ENCODE measurements at places on chromosomes 5 and 9.

- no peak for DNase-seq
Measured at GRCh38 chr9:35619800-35620158, 1.6 kb upstream of the CD72 start.

DNA sequence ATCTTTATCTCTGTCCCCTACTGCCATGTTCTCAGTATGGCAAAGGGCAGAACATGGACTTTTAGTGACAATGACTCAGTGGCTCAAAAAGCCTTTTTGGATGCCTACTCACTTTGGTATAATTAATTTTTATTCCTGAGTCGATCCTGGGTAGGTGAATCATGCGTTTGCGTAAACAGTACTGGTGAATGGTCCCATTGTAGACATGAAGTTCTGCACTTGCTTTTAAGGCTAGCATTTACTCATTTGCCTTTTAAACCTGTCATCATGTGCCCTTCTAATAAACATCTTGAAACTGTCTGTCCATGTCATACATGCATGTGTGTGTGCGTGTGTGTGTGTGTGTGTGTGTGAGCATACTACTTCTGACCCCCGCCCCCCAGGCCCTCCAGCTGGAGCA lies 223.0 kb downstream of the AUH start:
- no peak for DNase-seq

DNA sequence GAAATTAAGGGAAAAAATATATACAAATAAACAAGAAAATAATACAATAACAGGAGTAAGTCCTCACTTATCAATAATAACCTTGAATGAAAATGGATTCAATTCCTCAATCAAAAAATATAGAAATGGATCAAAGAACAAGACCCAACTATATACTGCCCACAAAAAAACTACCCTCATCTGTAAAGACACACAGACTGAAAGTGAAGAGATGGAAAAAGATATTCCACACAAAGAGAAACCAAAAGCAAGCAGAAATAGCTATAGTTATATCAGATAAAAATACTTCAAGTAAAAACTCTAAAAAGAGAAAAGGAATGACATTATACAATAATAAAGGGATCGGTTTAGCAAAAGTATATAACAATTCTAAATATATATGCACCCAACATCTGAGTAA lies 66.5 kb downstream of the KIAA0825 start:
- no peak for DNase-seq

- DNase-seq: no peak
Measured at GRCh38 chr9:75200892-75201470, 112.7 kb downstream of the OSTF1 start.

- no peak for DNase-seq
Measured at GRCh38 chr9:80410106-80410505, 838.3 kb downstream of the TLE4 start.

DNA sequence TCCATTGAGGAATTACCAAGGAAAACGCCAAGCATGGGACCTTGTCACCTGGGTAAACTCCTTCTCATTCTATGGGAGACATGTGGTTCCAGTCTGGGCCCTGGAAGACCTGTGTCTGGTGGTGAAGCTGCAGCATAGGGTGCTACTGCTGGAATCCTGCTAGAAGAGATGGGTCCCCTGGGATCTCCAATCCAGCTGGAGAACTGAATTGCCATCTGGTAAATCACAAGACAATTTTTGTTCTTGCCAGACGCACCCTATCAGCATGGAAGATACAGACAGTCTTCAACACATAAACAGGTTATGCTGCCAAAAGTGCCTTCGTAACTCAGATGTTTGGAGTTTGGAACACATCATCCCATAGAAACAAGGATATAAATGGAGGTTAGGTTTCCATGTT lies 424.0 kb upstream of the BRINP1 start:
- no peak for DNase-seq

- DNase-seq: no peak
Measured at GRCh38 chr5:143554187-143554717, 150.8 kb upstream of the NR3C1 start.

DNA sequence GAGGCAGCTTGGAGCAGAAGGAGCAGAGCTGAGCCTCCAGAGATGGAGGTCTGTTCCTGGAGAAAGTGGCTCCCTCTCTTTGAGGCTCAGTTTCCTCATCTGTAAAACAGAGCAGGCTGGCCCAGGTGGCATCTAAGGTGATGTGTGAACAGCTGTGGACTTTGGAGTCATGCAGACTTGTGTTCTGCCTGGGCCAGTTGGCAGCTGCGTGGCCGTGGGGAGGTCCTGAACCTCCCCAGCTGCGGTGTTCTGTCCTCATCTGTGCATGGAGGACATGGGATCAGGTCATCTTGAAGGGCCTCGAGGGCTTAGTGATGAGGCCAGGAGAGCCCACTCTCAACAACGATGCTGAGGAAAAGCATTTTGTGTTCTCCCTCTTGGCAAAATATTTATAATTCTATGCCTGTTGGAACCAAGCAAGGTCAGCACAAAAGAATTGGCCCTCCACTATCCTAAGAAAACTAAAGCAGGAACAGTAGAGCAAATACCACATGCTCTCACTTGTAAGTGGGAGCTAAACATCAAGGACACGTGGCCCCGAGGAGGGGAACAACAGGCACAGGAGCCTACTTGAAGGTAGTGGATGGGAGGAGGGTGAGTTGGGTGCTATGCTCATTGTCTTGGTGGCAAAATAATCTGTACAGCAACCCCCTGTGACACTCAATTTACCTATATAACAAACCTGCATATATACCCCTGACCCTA lies 63.2 kb upstream of the COL15A1 start:
- no peak for DNase-seq

DNA sequence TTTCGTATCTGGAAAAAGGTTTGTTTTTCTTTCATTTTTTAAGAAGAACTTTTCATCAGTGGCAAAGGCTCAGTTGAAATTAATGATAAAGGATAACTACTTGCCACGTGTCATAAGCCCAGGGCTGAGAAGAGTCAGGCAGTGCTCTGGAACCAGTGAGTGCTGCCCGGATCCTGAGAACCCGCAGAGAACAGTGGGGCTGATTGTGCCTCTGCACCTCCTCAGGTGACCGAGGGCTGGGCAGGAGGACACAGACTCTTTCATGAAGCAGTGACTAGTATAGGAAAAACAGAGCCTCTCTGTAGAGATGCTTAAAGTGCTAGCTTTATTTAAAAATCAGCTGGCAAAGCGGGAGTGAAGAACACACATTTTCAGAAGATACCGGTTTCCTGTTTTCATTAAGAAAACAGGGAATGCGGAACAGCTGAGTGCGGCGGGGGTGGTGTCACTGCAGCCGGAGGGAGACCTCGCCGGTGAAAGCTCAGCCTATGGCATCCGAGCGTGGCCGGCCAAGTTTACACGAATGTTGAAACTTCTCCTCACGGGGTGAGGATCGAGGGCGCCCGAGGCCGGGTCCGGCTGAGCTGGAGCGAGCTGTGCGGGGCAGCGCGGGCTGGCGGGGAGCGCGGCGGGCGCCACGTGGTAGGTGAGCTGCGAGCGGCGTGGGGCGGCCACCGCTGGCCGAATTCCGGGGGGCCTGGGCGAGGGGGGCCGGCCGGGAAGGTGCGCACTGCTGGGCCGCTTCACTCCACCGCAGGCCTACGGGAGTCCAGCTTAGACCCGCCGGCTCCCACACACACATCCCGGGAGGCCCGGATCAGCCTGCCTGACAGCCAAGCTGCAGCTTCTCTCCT lies 134.7 kb upstream of the DMRT1 start:
- DNase-seq: no peak

All from activated CD4-positive, alpha-beta T cell treated with anti-CD3 and anti-CD28 coated beads for 1 hour (primary cell).